Trophoblast cell (in vitro differentiated cells and primary cell): ENCODE measurements at places on chromosomes 11 and 22.

DNA sequence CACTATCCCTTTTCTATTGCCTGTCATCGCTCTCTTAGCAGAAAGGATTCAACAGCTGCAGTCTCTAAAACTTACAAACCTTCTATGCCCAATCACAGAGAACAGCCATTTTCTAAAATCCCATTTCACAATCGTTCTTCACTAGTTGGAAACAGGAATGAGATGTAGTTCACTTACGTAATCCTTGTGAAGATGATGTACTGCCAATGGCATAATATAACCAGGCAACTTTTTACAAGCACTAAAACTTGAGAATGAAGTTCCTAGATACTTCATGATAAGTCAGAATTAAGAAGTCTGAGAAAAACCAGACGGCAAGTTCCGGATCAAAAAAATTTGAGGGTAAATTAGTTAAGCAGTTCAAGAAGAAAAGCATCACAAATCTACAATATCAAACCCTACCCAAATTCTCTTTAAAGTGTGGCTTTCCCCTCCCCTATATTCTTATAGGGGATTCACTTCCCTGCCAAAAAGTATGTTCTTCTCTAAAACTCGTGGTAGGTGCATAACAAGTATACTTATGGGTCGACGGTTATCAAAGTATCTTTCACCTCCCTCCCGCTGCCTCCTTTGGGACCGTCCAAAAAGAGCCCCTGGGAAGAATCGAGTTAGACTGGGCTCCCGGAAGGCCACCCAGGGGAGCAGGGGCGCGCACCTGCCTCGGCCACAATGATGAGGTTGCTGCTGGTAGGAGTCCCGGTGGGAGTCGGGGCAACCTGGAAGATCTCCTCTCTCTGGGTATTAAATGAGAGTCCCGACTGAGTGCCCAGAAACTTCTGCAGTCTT is 666 bp downstream of the MSANTD4 start:
- no peak for DNase-seq

GRCh38 chr22:49088801-49089791 is 738.6 kb downstream of the BRD1 start:
- no peak for DNase-seq

DNA sequence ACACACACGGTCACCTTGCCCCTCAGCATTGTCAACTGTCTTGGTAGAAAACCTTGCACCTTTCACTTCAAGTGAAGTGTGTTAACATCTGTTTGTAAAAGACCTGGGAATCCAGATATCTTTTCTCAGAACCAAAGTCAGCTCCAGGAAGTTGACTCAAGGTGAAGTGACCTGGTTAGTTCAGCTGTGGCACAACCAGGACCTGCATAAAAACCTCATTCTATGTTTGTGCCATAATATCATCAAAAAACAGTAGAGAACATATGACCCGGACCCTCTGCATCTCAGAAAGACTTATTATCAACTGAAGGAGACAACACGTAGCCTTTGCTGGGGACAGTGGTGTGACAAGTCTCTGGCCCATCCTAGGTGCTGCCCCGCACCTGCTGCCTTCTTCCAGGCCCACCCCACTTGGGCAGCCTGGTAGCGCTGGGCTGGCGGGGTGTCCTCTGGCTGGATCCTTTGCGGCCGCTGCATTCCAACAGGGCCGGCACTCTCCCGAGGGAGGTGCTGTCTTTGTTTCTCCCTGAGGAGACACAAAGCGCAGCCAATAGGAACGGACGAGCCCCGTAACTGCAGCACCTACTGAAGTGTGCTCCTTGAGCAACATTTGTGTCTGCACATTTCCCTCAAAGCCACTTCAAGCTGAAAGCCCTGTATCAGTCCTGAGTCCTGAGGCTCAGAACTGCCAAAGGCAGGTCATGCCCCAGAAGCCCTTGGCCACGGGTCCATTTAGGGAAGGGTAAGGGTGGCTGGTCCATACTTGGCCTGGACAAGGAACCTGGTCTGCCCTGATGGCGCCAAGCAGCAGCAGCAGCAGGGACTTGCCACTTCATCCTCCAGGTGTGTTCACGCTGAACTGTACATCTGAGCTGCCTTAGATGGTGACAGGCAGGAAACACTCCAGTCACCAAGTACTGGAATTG is 25.2 kb downstream of the LRRC74B start:
- DNase-seq: no peak

GRCh38 chr11:11407065-11407762 is 54.2 kb upstream of the CSNK2A3 start:
- DNase-seq: no peak

GRCh38 chr11:69115586-69116560 is 39.9 kb upstream of the SMIM38 start:
- no peak for DNase-seq

- no peak for DNase-seq
Observed at GRCh38 chr11:128226106-128226716, 361.1 kb downstream of the ETS1 start.

DNA sequence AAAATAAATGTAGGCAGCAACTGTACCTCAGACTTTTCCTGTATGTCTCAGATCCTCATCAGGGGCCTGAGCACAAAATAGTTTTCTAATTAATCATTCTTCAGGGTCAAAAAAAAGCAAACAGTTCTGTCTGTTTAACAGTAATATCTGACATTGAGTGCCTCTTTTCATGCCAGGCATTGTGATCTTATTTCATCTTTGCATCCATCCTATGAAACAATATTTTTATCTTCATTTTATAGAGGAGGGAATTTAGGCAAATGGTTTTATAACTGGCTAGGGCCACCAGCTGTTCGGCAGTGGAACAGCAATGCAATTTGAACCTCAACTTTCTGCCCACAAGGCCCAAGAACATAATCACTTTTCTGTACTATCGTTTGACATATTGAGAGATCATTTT is 145.6 kb downstream of the WNT7B start:
- no peak for DNase-seq

GRCh38 chr11:93208663-93209270 is 11.0 kb upstream of the SLC36A4 start:
- DNase-seq: no peak

- DNase-seq: no peak
Observed at GRCh38 chr11:123431619-123432018, 1.6 kb downstream of the GRAMD1B start.

DNA sequence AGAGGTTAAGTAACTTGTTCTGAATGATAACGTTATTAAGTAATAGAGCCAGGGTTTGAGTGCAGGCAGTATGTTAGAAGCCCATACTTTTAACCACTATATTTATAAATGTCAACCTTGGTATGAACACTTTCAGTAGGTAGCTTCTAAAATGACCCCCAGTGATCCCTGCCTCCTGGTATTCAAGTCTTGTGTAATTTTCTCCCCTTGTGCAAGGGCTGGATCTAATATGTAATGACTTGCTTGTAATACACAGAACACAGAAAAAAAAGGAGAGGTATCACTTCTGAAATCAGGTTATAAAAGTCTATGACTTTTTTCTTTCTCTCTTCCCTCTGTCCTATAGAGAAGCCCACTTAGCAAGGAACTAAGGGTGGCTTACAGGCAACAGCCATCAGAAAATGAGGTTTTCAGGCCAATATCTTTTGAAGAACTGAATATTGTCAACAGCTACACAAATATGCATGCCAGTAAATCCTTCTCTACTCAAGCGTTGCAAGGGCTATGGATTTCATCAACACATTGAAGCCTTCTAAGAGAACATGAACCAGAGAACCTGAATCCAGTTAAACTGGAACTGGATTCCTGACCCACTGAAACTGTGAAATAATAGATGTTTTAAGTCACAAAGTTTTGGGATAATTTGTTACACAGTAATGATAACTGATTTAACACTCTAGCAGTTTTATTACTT is 712.3 kb downstream of the METTL15 start:
- no peak for DNase-seq

DNA sequence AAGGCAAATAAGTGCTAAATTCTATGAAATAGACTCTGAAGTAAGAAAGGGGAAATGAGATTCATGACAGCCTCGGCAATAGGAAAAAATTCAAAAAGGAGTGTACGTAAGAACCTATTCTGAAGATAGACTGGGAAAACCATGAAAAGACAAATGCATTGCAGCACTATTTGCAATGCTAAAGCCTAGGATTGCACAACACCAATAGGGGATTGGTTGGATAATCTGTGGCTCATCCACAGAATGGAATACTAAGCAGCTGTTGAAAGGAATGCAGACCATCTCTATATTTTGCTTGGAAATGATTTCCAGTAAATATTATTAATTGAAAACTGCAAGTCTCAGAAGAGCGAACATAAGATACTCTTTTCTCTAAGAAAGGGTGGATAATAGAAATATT is 91.7 kb upstream of the CLMP start:
- peak; percentile 87 for DNase-seq

DNA sequence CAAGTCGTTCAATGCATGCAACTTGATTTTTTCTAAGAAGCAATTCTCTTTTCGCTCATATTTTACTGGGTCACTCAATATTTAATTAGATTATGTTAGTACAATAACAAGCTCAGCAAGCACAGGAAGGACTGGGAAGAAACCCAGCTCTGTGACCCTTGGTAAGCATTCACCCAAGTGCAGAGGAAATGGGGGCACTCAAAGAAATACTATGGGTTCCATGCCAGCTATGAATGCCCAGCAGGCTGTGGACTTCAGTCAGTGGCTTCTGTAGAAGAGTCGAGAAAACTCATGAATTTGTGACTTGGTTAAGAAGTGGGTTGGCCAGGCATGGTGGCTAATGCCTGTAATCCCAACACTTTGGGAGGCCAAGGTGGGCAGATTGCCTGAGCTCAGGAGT is 123.6 kb downstream of the GALNT18 start:
- DNase-seq: no peak

DNA sequence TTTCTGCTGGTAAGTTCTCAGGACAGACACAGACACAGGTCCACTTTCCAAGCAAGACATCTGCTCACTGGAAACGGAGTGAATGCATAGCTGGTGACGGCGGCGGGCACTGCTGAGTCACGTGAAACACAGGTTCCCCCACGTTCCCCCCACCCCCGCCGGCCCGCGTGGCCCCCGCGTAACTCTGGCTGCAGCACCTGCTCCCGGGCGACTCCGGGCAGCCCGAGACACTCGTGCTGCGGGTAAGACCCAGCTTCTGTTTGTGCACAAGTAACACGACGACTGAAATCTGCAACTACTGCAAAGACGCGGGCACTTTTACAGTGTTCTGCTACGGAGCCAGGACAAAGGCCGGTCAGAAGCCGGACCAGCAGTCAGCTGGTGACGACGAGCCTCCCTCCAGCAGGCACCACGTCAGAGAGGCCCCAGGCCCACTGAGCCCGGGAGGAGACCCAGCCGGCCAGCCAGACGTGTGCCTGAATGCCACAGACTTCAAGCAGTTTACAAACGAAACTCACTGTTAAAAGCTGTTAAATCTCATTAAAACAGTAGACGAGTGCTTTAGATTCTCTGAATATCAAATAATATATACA is 12.9 kb upstream of the ARFGAP3 start:
- DNase-seq: no peak

GRCh38 chr11:113006896-113007445 is 45.8 kb downstream of the NCAM1 start:
- DNase-seq: no peak

- peak; percentile 42 for DNase-seq
Observed at GRCh38 chr11:109960831-109961230, 132.4 kb upstream of the ZC3H12C start.

- DNase-seq: peak; percentile 74
Observed at GRCh38 chr11:88480223-88480622, 142.7 kb upstream of the CTSC start.

DNA sequence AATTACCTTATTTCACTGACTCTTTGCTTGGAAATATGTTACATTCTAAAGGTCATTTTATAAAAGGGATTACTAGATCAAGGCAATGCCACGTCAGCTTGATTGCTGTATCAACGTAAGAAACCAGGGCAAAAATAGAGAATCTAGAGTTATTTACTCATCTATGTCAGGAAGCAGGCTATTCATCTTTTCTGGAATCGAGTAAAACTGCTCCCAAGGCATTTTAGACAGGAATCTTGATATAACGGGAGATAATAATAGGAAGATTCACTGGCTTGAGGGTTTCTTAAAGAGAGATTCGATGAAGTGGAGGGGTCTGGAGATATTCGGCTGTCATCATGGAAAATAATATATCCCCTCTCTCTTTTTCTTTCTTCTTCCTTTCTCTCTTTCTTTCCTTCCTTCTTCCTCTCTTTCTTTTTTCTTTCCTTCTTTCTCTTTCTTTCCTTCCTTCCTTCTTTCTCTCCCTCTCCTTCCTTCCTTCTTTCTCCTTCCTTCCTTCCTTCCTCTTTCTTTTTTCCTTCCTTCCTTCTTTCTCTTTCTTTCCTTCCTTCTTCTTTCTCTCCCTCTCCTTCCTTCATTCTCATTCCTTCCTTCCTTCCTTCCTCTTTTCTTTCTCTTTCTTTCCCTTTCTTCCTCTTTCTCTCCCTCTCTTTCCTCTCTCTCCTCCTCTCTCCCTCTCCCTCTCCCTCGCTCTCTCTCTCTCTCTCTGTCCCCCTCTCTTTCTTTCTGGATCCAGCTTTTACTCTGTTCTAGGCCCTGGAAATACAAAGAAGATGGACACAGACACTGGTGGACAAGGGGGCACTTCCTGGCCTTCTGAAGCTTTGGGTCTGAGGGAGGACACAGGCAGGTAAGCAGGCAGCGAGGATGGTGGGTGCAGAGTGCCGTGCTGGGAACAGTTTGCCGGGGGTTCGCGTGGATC is 18.1 kb upstream of the RASD2 start:
- DNase-seq: no peak

DNA sequence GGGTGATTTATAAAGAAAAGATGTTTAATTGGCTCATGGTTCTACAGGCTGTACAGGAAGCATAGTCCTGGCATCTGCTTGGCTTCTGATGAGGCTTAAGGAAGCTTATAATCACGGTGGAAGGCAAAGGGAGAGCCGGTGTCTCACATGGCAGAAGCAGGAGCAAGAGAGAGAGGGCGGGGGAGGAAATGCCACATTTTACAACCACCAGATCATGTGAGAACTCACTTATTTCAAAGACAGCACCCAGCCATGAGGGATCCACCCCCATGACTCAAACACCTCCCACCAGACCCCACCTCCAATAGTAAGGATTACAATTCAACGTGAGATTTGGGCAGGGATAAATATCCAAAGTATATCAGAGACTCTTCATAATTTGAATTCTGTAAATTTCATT is 200.7 kb downstream of the MSANTD4 start:
- DNase-seq: no peak

DNA sequence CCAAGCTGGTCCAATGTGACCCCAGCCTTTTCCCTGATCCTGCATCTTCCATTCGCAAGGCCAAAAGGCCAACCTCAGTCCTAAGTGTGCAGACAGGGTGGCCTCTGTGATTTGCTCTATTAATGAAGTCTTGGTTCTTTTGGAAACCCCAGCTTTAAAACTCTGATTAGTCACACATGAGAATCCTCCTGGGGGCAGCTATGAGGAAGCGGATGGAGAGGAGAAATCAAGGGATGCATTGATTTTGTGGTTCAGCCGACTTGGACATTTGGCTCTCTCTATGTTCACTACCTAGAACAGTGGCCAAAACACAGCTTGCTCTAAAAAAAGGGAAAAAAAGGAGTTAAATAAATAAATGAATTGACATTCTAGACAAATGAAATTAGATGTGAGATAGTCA is 98.6 kb upstream of the USP47 start:
- no peak for DNase-seq

- DNase-seq: no peak
Observed at GRCh38 chr22:25282346-25282670, 62.9 kb downstream of the CRYBB2 start.

GRCh38 chr11:78514922-78515502 is 59.7 kb downstream of the NARS2 start:
- peak; percentile 28 for DNase-seq
